ENCODE measurements at places on chromosomes 6 and 20.

GRCh38 chr6:154378518-154378917 is 21.9 kb upstream of the IPCEF1 start:
- DNase-seq, result no peak

GRCh38 chr6:73696966-73697655 is 1.1 kb downstream of the CD109 start:
- no peak for DNase-seq

DNA sequence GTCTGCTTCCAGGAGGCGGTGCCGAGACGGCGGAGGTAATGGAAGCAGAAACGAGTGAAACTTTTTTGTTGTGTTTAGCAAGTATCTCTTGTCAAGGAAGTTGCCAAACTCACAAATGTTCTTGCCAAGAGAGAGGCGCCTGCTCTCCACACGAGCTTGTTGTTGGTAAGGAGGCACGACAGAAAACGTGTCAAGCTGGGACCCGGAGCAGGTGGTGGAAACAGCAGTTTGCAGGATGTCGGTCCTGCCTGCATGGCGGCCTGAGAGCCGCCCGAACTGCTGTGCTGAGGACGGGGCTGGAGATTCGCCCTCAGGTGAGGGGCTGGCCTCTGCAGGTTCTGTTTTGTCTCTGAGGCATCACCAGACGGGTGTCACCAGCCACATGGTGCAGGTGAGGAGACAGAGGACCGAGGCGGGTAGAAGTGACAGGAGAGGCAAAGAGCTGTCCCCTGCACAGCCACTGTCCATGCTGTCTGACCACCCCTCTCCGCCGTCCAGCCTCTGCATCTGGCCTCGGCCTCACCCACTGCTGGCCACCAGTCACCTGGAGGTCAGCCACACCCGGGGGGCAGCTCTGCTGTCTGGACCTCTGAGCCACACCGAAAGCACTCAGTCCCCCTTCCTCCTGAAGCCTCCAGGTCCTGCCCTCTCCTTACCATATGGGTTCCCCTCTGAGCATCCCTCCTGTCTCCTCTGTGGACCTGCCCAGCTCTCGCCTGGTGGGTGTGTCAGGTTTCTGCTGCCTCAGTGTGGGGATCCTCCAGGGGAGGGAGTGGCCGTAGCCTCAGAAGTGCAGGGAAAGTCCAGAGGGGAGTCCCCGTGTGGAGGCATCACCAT is 261.5 kb downstream of the TAF4 start:
- DNase-seq, result peak; percentile 11

GRCh38 chr6:158596861-158597260 is 37.0 kb downstream of the TMEM181 start:
- DNase-seq, result no peak

DNA sequence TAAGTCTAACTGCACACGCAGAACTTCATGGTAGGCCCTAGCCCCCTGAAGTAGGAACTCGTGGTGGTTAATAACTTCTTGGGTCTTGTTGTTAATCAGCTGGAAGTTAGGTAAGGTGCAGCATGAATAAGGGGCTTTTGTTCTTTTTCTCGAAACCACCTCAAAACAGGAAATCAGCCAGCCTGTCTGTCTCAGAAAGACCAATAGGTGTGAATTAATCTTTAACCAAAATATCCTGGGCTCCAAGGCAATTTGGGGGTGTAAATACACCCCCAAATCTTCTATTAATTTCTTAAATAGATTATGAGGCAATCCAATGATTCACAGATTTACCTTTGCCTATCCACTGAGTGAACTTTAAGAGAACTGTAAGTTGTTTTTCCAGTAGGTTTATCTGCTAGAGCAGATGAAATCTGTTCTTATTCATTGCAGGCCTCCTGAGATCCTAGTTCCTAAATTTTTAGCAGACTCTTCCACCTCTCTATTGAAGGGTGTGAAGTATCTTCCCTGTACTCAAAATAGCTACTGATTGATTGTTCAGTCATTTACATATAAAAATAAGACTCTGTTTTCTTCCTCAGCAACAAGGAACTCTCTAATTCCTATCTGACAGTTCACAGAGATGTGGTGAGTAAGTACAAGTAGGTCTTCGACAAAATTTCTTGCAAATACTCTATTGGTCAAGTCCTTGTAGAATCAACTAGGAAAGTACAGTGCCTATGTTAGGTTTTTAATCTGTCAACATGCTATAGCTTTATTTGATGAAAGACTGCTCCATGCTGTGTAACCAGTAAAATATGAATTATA is 427.1 kb upstream of the NOX3 start:
- peak; percentile 9 for DNase-seq

GRCh38 chr6:11491596-11492463 is 45.7 kb upstream of the TMEM170B start:
- DNase-seq, result peak; percentile 23

GRCh38 chr6:43807228-43808061 is 37.4 kb downstream of the VEGFA start:
- DNase-seq, result no peak

DNA sequence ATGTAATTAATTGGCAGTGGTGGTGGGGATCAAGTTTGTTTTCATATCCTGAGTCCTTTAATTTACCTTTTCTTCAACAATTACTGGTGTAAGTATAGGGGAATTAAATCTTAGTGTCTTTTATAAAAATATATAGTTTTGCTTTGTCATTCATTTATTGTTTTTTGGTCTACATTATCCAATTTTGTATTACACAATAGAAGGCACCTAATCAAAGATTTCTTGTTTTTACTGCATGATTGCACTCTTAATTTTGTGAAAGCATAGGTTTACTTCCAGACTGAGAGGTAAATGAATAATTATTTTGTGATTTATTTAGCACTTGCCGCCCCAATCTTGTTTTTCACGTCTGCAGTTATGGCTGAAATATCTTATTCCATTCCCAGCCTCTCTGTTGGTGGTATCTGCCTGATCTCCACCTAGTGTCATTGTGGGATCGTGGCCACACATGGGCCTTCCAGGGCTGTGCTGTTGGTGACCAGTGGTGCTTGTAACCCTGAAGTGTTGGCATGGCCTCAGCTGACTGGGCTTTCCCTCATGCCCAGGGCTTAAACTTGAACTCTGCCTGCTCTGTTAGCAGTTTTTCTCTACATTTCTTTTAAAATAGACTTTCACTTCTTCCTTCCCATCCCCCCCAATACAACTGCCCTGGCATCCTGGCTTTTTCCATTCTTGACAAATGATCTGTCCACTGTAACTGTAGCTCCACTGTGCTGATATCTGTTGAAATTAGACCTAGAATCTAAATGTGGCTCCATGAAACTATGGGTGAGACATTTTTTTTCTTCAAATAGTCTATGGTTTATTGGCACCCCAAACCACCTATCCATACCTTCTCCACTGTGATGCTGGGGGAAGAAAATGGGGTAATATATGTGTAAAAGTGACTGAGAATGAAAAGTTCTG is 24.8 kb downstream of the E2F3 start:
- no peak for DNase-seq

DNA sequence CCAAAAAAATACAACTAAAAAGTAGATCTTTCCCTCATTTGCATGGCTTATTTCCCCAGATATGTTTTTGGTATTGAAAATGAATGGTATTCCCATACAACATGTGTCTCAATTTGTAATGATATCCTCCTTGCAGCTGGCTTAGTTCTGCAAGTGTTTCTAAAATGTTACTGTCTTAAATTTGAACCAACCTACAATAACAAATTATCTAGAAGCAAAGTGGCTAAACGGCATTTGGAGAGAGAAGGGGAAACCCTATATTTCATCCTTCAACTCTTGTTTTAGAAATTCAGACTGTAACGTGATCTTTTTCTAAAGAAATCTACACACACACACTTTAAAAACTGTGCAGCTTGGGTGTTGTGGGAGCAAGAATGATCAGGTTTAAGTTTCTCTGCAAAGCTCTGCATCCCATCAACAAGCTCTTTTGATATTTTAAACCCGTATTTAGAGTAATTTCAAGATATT is 153.0 kb downstream of the SOBP start:
- DNase-seq, result no peak

- no peak for DNase-seq
Measured at GRCh38 chr6:40485300-40485699, 101.9 kb downstream of the LRFN2 start.

- peak; percentile 94 for DNase-seq
Measured at GRCh38 chr6:159760602-159761057, 1.2 kb upstream of the ACAT2 start.

- DNase-seq, result no peak
Measured at GRCh38 chr6:42618105-42618504, 54.3 kb downstream of the UBR2 start.

DNA sequence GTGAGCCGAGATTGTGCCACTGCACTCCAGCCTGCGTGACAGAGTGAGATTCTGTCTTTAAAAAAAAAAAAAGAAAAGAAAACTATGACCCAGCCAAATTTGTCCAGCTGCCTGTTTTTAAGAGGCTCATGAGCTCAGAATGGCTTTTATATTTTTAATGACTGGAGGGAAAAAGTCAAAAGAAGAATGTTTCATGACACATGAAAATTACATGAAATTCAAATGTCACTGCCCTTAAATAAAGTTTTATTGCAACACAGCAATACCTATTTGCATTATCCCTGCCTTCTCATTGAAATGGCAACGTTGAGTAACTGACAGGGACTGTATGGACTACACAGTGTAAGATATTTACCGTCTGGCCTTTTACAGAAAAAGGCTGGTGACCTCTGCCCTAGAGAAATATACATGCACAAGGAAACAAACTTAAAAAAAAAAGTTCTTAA is 11.4 kb downstream of the SENP6 start:
- no peak for DNase-seq

GRCh38 chr6:111854683-111855082 is 18.6 kb downstream of the FYN start:
- peak; percentile 65 for DNase-seq

GRCh38 chr6:53426667-53427270 is 78.0 kb upstream of the ELOVL5 start:
- no peak for DNase-seq

- no peak for DNase-seq
Measured at GRCh38 chr6:167410462-167410861, 85.6 kb downstream of the TTLL2 start.

DNA sequence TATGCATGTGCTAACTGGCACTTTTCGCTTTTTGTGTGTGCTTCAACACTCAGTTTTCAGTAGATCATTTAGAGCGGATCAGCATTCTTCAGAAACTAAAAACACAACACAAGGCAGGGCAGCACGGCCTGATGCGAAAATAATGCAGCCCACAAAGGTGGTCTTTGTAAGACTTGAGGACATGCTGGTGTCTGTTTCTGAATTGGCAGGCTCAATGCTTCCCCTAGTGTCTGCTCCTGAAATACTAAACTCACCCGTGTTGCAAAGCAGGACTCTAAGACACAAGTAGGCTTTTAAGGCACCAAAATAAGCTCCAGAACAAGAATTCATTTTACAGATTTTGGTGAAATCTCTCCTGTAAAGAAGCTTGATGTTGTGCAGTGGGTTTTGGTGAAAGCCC is 676.5 kb downstream of the TENT5A start:
- DNase-seq, result peak; percentile 19

GRCh38 chr6:43746071-43746470 is 23.9 kb upstream of the VEGFA start:
- no peak for DNase-seq

GRCh38 chr6:127342296-127342945 is 988 bp downstream of the ECHDC1 start:
- DNase-seq, result peak; percentile 56

GRCh38 chr6:30895343-30895742 is 11.0 kb downstream of the DDR1 start:
- DNase-seq, result no peak

GRCh38 chr6:113301651-113302050 is 555.5 kb upstream of the MARCKS start:
- DNase-seq, result peak; percentile 23

DNA sequence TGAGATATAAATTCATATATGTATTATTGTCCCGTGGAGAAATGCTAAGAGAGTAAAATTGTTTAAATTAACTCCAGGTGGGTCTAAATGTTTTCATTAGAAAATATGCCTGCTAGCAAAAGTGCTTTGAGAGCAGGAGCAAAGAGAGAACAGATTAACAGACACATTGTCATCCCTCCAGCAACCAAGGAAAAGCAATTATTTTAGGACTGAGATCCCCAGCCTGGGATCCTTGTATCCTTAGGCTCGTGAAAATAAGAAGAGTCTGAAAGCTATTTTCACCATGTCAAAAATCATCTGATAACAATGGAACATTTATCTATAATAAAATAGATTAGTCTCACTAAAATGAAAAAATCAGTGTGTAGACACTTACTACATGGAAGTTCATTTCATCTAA is 11.5 kb upstream of the MRS2 start:
- no peak for DNase-seq

GRCh38 chr20:58838174-58838573 is 12.5 kb downstream of the GNAS-AS1 start:
- no peak for DNase-seq

- no peak for DNase-seq
Measured at GRCh38 chr6:161195386-161195785, 78.5 kb downstream of the AGPAT4 start.

DNA sequence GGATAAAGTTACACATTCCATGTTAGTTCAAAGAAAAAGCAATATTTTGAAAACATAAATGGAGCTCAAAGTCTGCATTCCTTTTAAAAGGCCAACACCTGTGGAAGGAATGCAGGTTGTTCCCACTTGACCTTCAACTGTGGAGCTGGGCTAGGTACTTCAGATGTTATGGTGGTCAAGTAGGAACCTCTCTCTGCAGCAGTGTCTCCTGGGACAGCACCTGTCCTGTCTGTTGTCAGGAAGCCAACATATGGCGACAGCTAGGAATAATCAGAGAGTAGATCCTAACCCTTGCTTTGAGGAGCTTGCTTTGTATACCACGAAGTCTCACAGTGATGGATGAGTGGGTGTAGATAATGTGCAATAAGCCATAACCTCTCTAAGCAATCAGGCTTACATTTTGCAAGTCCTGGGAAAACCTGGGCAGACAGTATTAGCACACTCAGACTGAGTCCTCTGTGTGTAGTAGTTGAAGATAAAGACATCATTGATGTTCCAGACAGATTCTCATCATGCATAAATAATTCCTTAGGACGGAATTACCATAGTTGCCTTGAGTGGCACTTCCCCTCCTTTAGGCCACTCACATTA is 347.5 kb downstream of the PRL start:
- no peak for DNase-seq

All from fibroblast of skin of abdomen (primary cell).